ENCODE measurements at places on chromosomes 1 and 21.

DNA sequence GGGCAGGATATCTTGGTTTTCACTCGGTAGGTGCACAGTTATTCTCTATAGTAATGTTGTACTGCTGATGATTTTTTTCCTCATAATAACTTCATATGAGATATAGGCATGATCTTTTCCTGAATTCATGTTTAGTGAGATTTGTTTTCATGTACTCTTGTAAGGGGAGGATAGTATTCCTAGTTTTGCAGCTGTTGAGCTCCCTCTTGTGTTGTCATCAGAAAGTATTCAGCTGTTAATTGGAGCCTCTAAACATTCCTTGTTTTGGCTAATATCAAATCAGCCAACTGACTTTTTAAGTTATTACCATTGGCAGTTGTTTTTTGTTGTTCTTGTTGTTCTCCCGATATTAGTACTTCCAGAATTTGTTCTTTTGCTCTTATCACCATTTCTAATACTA, 24.4 kb downstream of the OR10R2 start:
- DNase-seq = no peak

GRCh38 chr1:19764848-19765247, 34.9 kb downstream of the TMCO4 start:
- no peak for DNase-seq

DNA sequence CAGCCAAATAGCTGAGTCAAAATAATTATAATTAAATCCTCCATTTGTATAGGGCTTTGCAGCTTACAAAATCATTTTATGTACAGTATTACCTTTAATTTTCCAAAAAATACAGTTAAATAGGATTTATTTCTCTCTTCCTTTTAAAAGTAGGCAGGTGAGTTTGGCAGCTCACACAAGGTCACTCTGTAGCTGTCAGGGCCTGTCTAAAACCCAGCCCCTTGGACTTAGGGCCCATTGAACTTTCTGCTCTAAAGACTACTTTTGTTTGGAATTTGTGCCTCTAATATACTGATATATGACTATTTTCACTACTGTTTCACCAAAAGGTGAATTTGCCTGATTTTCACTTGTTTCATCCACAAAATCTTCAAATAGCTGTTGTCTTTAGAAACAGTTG, 10.3 kb downstream of the ROR1 start:
- DNase-seq = no peak

DNA sequence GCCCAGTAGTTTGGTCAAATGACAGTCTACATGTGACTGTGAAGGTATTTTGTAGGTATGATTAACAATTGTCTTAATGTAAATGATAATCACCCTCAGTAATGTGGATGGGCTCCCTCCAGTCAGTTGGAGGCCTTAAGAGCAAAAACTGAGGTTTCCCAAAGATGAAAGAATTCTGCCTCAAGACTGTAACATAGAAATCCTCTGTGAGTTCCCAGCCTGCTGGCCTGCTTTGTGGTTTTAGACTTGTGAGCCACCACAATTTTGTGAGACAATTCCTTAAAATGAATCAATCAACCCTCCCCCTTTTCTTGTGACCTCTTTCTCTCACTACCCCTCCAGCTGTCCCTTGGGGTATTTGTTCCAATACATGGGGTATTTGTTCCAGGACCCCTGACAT, 226.4 kb upstream of the DPYD start:
- DNase-seq = no peak

DNA sequence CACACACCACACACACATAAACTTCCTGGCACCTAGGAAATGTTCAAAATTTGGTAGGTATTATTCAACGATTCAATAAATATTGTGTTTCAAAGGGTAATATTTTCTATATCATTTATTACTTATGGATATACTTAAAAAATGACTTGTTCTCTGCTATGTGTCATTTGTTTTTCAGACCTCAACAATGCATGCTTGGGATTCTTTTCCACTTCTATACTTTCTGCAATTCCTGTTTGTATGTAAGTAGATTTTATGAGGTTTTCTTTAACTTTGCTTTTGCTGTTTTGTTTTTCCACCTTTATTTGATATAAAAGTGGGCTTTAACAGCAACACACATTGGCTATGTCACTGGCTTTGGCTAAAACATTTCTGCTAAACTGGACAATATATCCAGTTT, 3.5 kb downstream of the CEP170 start:
- no peak for DNase-seq

GRCh38 chr1:78303620-78304019, 187.2 kb upstream of the PTGFR start:
- DNase-seq = peak; percentile 91

- peak; percentile 8 for DNase-seq
These were observed 96.5 kb downstream of the LIPI start for GRCh38 chr21:14114251-14114650.

DNA sequence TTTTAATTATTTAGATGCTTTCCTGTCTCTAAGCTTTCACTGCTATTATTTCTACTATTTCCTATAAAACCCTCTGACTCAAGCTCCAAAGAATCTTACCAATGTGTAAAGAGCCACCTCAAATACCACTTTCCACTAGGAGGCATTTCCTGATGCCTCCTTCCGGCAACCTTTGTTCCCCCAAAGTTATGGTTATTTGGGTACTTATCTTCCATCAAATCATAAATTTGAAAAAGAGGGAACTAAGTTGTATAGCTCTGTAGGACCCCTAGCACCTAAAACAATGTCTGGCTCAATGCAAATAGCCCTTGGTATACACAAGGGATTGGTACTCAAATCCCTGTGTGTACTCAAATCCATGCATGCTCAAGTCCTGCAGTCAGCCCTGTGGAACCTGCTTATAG, 79.6 kb downstream of the NME7 start:
- DNase-seq = peak; percentile 8

- DNase-seq = no peak
These were observed 5.6 kb downstream of the USP25 start for GRCh38 chr21:15735409-15735808.

DNA sequence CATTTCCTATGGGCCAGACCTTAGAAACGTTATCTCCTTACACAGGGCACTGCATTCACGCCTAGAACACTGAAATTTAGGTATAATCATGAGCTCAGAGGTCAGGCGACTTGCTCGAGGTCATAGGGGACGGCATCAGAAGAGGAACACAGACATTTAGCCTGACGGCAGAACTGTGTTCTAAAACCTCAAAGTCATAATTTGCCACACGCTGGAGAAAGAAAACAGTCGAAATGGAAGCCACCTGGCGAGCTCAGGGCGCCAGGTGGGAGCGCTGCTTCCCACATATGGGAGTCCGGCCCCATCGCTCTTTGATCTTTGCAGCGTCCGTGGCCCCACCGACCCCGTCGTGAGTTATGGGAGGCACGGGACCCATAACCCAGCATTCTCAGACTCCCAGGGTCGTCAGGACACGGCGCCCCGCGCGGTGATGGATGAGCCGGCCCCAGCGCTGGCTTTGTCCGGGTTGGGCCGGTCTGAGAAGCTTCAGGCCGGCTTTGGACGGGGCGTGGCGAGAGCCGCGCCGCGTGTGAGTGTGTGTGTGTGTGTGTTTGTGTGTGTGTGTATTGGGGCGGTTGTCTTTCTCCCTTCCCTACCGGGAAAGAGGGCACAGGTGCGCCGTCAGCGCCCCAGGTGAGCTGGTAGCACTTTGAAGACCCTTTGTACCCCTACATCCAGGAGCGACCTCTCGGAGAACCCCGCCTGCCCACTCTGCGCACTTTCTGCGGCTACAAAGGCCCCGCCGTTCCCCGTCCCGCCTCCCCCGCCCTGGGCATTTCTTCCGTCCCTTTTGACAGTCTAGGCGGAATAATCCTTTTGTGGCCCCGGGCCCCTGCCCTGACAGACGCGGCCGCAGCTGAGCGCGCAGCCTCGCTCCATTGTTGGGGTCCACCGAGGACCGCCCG, 861 bp upstream of the DRAXIN start:
- DNase-seq = no peak

DNA sequence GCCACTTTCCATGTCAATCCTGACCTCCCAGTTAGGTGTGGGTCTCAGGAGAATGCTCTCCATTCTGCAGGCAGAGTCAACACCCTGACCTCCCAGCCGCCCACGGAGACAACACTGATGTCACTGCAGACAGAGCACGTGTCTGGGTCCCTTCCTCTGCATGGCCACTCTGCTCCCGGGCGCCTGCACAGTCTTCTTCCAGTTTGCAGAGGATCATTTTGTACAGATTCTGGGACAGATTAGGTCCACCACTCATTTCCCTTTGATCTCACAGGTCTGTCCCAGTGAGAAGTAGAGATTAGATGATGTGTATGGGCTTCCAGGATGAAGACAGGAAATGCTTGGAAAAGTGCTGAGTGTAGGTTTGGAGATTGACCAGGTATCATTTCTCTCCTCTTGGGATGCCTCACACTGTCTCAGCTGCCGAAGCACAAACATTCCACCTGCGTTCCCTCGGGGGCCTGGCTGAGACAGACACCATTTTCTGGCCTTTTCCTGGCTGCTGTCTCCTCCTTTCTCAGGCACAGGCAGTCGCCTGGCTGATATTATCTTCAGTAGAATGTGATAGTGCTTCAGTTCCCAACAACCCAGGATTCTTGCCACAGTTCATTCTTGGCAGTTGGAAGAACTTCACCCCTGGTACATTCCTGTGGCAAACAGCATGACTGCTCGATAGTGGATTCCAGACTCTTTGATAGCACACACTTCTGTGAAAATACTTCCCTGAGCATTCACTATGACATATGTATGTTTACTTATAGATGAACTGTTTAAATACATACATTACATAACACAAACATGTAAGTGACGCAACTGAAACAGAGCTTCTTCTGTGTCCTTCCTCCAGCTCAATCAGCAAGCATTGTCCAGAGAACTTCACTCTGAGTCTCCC, 7.9 kb downstream of the MYBPHL start:
- DNase-seq = no peak

Data from RWPE1 (cell line).